ENCODE measurements at places on chromosomes 7 and 10. TPM values are rescaled to one million over a fixed set of nuclear protein-coding genes. Genes with fewer than 3 reads are reported as not detected.
A peak's percentile ranks its signal among the peaks of the same experiment; 100 is the strongest.

DNA sequence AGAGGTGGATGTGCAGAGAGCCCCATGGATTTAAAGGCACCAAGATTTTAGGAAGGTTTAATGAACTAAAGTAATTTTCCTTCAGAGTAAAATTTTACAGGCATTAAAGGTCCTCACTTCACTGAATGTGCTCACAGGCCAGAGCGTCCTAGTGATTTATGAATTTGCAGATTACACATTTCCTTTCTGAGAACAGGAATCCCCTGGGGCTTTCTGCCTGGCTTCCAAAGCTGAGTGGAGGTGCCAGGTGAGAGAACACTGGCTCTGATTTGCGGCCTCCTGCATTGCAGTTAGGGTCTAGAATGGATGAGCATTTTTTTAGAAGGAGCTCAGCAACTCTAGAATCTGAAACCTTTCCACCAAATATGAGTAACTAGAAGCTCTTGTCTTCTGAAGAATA, 194.3 kb downstream of the SORCS3 start:
- H3K4me1 ChIP-seq = no peaks in the 10 kb centered on the region
- no peak for DNase-seq
- H3K27ac ChIP-seq = no peak overlapping the region
- peaks cover 30% of the 10 kb centered on the region for H3K27me3 ChIP-seq
- H3K36me3 ChIP-seq = no peaks in the 10 kb centered on the region

DNA sequence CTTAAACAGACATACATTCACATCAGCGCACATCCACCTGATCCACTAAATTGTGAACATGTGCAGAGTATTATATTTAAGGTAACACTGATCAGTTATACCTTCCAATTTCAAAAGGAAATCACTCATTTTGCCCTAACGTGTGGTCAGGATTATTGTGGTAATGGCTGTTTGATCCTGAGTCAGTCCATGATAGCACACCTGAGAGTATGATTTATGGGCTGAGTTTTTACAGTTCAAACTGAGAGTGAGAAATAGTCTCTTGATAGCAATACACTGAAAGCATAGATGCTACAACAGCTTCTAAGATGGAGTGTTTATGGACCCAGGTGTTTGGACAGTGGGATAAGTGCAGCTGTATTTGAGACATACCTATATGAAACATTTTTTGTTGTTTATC, 96.7 kb downstream of the KIF20B start:
- no peak overlapping the region for H3K27ac ChIP-seq
- H3K4me3 ChIP-seq = no peak overlapping the region
- no peak for DNase-seq

DNA2 gene
- polyA plus RNA-seq = 0.74 TPM

IRF5 gene
- polyA plus RNA-seq = 0.42 TPM

CFAP70 gene
- polyA plus RNA-seq = 0.31 TPM

- H3K27me3 ChIP-seq = no peaks in the 10 kb centered on the region
- H3K4me3 ChIP-seq = no peak overlapping the region
- no peak for DNase-seq
- H3K27ac ChIP-seq = no peak overlapping the region
- H3K4me1 ChIP-seq = peaks cover 38% of the 10 kb centered on the region
- H3K36me3 ChIP-seq = peaks cover 3% of the 10 kb centered on the region
These were observed 39.9 kb downstream of the TAX1BP1 start for GRCh38 chr7:27779873-27780272.

HABP2 gene
- not detected for polyA plus RNA-seq

DNA sequence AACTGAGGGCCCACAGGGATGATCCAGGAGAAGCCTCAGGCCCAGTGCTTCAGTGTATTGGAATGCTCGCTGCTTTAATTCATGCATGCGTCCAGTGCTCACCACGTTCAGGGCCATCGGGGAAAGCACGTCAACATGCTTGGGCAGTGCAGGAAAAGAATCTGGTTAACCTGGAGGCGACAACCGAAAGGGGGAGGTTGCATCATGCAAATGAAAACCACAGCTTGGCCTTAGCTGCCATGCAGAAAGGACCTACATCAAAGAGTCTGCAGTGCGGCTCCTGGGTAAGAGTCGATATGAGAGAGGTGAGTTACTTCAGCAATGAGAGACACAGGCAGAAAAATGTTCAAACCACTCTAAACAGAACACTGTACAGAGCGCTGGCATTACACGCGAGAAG, 440.1 kb downstream of the KCNMA1 start:
- H3K27me3 ChIP-seq = peaks cover 9% of the 10 kb centered on the region
- H3K4me1 ChIP-seq = no peaks in the 10 kb centered on the region
- DNase-seq = no peak
- H3K4me3 ChIP-seq = no peak overlapping the region
- H3K27ac ChIP-seq = no peak overlapping the region

SH2B2 gene
- 0.31 TPM for polyA plus RNA-seq

GRCh38 chr10:60819271-60819670, 41.0 kb downstream of the CDK1 start:
- peaks cover 10% of the 10 kb centered on the region for H3K4me1 ChIP-seq
- H3K36me3 ChIP-seq = no peaks in the 10 kb centered on the region
- H3K27ac ChIP-seq = no peak overlapping the region
- no peaks in the 10 kb centered on the region for H3K27me3 ChIP-seq

NUP205 gene
- 20.5 TPM for polyA plus RNA-seq

PLEKHS1 gene
- polyA plus RNA-seq = not detected

TMEM196 gene
- polyA plus RNA-seq = not detected

NKX1-2 gene
- not detected for polyA plus RNA-seq

MKI67 gene
- polyA plus RNA-seq = not detected

DNA sequence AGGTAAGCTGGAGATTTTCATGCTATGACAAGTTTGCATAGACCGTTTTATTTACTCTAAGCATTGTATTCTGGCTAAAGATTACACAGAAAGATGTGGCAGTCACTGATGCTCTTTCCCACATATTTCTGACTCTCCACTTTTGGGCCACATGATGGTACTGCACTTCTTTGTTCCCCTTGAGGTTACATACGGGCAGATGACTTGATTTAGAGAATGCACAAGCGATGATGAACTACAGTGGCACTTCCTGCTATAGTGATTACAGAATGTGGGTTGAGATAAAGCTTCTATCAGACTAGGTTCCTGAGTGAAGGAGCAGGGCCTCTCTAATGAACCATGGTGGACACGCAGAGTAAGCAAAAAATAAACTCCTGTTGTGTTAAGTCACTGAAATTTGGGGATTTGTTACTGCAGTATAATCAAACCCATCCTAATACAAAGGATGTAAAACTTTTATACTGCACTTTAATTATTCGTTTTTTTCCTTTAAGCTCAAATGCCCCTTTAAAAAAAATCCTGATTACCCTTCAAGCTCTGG, 177.9 kb downstream of the TAX1BP1 start:
- no peaks in the 10 kb centered on the region for H3K36me3 ChIP-seq
- no peaks in the 10 kb centered on the region for H3K4me1 ChIP-seq
- no peaks in the 10 kb centered on the region for H3K27me3 ChIP-seq
- H3K27ac ChIP-seq = no peak overlapping the region
- no peak overlapping the region for H3K4me3 ChIP-seq
- no peak for DNase-seq

DNA sequence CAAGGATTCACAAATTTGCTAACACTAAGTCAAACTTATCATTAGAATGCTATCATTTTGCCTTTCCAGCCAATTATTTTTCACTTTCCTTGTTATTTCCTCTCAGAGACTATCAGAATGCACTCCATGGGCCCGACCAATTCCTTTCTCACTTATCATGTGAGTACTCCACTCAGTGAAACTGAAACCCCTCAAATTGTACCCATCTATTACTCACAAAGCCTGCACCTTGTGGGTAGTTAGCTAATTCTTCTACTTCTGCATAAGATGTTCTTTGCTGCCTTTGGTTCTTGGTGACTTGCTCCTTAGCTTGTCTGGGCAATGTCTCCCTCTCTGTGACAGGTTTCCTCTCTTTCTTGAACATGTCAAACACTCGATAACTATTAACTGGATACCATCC, 35.2 kb upstream of the MBL2 start:
- H3K27me3 ChIP-seq = no peaks in the 10 kb centered on the region
- H3K36me3 ChIP-seq = no peaks in the 10 kb centered on the region

DNA sequence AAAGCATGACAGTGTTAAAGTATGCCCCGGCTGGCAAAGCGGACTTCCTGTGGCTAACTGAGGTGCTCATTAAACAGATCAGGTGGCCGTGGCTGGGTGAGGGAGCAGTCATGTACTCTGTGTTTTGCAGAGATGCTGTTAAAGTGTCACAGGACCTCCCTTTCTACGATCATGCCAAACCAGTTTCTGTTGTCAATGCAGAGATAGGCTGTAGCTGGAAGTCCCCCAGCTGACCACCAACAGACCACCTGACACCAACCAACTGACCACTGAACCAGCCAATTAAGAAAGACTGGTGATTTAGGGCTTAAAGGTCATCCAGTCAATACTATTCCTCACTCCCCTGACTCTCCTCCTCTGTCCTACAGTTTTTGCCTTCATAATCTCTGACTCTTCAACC, 431.1 kb upstream of the LRGUK start:
- H3K4me3 ChIP-seq = no peak overlapping the region
- peaks cover 9% of the 10 kb centered on the region for H3K4me1 ChIP-seq
- no peaks in the 10 kb centered on the region for H3K27me3 ChIP-seq

DNA sequence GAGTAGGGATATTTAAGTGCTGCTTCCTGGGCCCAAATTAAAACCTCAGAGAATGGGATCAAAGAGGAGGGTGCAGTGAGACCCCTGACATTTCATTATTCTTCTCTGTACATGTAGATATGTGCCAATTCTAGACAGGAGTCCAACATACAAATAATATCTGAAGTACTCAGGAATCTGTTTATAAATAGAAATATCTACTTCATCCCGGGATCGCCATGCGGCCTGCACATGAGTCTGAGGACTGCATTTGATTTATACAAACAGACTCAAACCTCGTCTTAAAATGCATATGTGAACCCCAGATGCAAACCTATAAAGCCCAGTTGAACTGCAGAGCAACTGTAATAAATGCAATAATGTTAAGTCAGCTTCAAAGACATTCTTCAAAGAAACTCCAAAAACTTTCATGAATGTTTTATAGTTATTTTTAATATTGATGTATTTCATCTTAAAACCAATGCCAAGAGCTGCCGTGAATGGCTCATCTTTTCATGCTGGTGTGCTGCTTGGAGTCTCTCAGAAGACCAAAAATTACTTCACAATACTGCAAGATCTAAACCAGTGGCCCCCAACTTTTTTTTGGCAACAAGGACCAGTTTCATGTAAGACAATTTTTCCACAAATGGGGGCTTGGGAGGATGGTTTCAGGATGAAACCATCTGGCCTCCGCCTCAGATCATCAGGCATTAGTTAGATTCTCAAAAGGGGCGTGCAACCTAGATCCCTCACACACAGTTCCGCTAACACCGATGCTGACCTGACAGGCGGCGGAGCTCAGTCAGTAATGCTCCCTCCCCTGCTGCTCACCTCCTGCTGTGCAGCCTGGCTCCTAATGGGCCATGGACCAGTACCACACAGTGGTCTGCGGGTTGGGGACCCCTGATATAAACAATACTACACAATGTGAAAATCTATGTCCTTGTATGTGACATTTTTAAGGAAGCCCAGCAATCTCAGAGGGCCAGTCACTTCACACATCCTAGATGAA, 166.9 kb downstream of the PARD3 start:
- no peaks in the 10 kb centered on the region for H3K36me3 ChIP-seq
- DNase-seq = no peak
- no peak overlapping the region for H3K27ac ChIP-seq
- H3K27me3 ChIP-seq = peaks cover 8% of the 10 kb centered on the region
- no peaks in the 10 kb centered on the region for H3K4me1 ChIP-seq

DNA sequence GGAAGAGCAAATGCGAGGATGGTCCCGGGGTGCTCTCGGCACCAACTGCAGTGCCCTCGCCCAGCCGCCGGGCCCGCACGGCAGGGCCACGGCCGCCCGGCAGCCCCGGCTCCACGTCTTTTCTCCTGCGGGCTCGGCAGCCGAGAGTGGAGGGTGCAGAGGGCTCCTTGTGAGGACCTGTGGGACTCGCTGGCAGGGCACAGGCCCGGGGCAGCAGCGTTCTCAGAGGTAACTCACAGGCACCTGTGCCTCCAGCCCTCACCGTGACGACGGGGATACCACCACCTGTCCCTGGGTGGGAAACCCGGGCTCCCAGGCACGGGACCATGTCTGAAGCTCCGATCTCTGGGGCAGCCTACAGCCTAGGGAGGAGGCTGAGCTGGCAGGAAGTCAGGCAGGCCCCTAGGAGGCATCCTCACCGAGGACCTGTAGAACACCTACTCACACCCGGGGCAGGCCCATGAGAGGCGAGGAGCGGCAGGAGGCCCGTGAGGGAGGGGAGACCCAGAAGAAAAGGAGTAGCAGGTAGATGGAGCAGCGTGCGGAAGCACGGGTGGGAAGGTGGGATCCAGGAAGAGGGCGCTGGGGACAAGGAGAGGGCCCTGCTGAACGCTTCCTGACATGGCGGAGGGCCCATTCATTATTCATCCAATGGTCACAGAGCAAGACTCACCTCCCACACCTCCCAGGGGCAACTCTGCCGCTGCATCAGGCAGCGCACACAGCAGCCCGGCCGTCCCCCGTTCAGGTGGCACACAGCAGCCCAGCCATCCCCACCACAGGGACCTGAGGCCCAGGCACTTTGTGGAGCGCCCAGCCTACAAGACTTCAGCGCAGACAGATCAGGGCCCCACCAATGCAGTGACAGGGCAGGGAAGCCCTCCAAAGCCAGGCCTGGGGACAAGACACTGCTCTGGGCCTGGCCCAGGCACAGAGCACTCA, 244.9 kb downstream of the MAD1L1 start:
- DNase-seq = no peak
- peak overlapping the region; percentile 86 for H3K27ac ChIP-seq
- peaks cover 5% of the 10 kb centered on the region for H3K36me3 ChIP-seq
- H3K4me1 ChIP-seq = peaks cover 40% of the 10 kb centered on the region
- H3K27me3 ChIP-seq = no peaks in the 10 kb centered on the region
- H3K4me3 ChIP-seq = no peak overlapping the region

- H3K27me3 ChIP-seq = peaks cover 7% of the 10 kb centered on the region
- DNase-seq = no peak
- peaks cover 3% of the 10 kb centered on the region for H3K36me3 ChIP-seq
- no peaks in the 10 kb centered on the region for H3K4me1 ChIP-seq
- H3K27ac ChIP-seq = no peak overlapping the region
- no peak overlapping the region for H3K4me3 ChIP-seq
These were observed 292.4 kb upstream of the SP4 start for GRCh38 chr7:21135437-21135836.

DNA sequence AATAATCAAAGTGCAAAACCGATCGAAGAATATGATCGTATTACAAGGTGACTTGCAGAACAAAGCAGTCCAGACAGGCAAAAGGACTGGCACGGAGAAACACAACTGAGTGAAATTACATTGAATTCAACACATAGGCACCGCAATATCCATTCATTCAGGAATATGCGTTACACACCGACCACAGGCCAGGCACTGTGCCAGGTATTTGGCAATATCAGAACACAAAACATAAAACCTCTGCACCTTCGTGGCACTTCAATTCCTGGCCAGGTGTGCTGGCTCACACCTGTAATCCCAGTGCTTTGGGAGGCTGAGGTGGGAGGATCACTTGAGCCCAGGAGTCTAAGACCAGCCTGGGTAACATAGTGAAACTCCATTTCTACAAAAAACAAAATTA, 187.9 kb downstream of the DIP2C start:
- H3K27me3 ChIP-seq = peaks cover 9% of the 10 kb centered on the region
- H3K4me3 ChIP-seq = no peak overlapping the region
- DNase-seq = no peak
- H3K4me1 ChIP-seq = peaks cover 42% of the 10 kb centered on the region
- H3K27ac ChIP-seq = no peak overlapping the region
- no peaks in the 10 kb centered on the region for H3K36me3 ChIP-seq

Data from naive thymus-derived CD8-positive, alpha-beta T cell (primary cell).